Endothelial cell (in vitro differentiated cells): ENCODE measurements at places on chromosomes 13 and 19. TPM values are rescaled to one million over a fixed set of nuclear protein-coding genes. Genes with fewer than 3 reads are reported as not detected.
A peak's percentile ranks its signal among the peaks of the same experiment; 100 is the strongest.

GRCh38 chr19:45670670-45671453, 2.8 kb downstream of the GIPR start:
- peak; percentile 89 for DNase-seq

- DNase-seq: no peak
These were observed 169.1 kb downstream of the SHISA2 start for GRCh38 chr13:25882466-25883357.

DNA sequence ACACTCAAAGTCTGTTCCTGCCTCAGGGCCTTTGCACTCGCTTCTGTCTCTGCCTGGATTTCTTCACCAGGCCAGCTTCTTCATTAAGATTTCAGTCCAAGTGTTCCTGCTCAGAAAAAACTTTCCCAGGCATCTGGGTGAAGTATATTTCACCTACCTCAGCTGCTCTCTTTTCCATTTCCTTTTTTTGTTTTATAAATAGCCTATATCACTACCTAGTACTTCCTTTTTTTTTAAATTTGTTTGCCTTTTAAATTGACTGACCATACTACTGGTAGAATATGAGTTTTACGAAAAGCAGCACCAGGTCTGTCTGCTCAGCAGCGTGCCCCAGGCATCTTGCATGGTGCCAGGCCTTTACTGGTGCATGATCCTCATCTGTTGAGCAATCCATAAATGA, 1064.4 kb downstream of the UQCRFS1 start:
- DNase-seq: no peak

GRCh38 chr19:2474232-2475017, 1.5 kb upstream of the GADD45B start:
- DNase-seq: peak; percentile 90

DNA sequence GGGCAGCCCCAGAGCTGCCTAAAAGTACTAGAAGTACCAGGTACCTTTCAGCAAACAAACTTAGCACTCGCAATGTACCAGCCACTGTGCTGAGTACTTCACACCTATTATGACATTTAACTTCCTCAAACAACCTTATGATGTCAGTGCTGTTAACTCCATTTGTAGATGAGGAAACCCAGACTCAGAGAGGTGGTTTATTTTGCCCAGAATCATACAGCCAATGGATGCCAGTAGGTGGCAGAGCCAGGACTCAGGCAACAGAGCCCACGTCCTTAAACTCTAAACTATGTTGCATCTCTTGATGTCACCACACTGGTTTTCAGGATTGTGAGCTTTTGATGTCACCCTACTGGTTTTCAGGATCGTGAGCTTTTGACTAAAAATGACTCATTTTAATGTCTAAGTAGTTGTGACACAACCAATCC, 78.9 kb downstream of the FLT1 start:
- no peak for DNase-seq

DNA sequence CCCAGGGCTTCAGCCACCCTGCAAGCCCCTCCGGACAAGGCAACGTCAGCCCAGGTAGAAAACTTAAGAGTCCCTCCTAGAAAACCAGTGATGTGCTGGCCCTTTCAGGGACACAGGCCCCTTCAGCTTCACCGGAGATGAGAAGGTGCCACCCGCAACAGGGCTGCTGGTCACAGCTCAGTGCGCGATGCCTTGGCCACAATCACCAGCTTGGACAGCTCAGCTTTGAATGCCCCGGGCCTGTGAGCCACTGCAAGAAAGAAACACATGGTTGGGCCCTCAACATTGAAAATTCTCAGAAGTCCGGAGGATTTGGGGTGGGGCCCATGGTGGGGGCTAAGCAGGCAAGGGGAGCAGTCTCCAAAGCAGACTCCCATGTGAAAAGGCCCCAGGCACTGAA, 12.3 kb downstream of the MYDGF start:
- no peak for DNase-seq

DNA sequence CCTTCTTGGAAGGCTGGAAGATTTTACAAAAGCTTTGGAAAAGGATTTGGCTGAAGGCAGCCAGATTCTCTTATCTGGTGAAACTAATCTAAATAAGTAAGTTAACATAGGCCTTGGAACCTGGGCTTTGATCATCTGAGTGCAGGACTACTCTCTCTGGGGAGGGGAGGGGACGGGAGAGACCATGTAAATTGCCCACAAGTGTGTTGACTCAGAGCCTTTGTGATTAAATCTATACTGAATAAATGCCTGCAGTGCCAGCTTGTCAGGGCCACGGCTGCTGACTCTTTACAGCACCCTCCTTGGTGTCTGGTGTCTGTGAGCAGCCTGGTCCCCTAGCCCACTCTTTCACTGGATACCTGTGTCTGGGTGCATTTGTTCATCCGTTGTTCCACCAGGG, 251.4 kb downstream of the ITGBL1 start:
- DNase-seq: no peak

DNA sequence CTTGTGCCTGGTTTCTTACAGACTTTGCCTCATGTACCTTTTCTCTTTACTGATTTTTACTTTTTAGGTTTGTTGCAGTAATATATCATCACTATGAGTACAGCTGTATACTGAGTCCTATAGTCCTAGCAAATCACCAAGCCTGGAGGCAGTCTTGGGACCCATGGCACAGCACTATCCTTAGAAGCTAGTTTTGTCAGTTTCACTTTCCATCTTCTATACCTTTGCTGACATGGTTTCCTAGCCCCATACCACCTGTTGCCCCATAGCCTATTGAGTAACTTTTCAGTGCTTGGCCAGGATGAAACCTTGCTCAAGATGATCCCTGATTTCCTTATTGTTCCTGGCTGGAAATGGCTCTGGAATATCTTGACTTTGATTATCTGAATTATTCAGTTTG, 826.4 kb downstream of the GPC5 start:
- DNase-seq: no peak

GRCh38 chr19:47445937-47446402, 25.7 kb downstream of the SLC8A2 start:
- peak; percentile 62 for DNase-seq

GRCh38 chr13:97826421-97827012, 127.0 kb upstream of the IPO5 start:
- DNase-seq: no peak

DNA sequence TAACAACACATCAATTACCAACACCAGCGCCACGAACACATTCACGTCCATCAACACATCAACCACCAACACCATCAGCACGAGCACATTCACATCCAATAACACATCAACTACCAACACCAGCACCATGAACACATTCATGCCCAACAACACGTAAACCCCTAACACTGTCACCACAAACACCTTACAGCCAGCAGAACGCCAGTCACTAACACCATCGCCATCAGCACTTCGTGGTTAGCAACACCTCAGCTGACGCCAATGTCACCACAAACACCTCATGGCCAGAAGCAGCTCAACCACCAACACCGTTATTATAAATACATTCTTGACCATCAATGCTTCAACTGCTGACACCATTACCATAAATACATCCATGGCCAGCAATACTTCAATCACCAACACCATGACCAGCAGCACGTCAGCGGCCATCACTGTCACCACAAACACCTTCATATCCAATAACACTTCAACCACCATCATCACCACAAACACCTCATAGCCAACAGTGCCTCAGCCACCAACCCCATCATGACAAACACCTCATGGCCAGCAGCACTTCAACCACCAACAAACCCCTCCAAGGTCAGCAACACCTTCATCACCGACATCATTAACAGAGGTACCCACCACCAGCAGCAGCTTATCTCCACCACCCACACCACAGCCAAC, 9.4 kb downstream of the FCER2 start:
- DNase-seq: no peak

DNA sequence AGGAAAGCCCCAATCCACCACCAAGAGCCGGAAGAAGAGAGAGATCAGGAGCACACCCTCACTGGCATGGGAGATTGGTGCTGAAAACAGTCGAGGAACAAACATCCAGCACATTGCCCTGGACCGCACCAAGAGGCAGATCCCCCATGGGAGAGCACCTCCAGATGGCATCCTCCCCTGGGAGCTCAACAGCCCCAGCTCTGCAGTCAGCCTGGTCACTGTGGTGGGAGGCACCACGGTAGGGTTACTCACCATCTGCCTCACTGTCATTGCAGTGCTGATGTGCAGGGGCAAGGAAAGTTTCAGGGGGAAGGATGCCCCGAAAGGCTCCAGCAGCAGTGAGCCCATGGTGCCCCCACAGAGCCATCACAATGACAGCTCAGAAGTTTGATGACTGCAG, 110.2 kb downstream of the STOML3 start:
- no peak for DNase-seq

PSPN gene
- 4.6 TPM for total RNA-seq

SLAIN1 gene
- total RNA-seq: 7.4 TPM

C3 gene
- total RNA-seq: not detected
